ENCODE measurements at places on chromosomes 7 and 10.
A peak's percentile ranks its signal among the peaks of the same experiment; 100 is the strongest.

DNA sequence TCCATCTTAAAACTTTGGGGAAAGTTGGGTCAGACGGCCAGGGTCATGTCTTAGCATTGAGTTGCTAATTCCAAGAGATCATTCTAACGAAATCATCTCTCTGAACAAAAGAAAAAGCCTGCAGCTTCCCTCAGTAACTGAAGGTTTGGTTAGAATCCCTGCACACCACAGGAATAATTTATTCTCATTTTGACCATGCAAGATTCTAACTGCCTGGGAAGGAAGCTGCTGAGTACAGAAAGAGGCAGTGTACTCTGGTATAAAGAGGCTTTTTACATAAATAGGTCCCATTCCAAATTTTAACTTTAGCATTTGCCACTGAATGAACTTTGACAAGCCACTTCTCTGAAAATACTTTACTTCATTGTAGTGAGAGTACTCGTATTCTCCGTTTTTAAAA, 76.9 kb upstream of the RSBN1L start:
- DNase-seq = no peak

DNA sequence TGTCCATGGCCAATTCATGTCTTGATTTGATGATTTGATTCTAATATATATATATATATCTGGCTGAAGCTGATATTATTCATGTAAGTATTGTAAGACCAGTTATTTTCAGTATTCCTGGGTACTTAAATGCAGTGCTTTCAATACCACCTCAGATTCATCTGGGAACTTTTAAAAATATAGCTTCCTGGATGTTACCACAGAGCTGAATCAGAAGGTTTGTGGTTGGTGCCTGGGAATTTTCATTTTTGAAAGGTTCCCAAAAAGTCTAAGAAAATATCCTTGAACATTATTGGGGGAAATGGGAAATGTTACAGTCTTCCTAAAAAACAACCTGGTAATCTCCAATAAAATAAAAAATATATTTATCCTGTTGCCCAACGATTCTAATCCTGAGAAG, 10.7 kb upstream of the PPP3CB start:
- no peak for DNase-seq

- peak; percentile 46 for DNase-seq
Observed at GRCh38 chr7:7765422-7765821, 47.0 kb upstream of the RPA3 start.

DNA sequence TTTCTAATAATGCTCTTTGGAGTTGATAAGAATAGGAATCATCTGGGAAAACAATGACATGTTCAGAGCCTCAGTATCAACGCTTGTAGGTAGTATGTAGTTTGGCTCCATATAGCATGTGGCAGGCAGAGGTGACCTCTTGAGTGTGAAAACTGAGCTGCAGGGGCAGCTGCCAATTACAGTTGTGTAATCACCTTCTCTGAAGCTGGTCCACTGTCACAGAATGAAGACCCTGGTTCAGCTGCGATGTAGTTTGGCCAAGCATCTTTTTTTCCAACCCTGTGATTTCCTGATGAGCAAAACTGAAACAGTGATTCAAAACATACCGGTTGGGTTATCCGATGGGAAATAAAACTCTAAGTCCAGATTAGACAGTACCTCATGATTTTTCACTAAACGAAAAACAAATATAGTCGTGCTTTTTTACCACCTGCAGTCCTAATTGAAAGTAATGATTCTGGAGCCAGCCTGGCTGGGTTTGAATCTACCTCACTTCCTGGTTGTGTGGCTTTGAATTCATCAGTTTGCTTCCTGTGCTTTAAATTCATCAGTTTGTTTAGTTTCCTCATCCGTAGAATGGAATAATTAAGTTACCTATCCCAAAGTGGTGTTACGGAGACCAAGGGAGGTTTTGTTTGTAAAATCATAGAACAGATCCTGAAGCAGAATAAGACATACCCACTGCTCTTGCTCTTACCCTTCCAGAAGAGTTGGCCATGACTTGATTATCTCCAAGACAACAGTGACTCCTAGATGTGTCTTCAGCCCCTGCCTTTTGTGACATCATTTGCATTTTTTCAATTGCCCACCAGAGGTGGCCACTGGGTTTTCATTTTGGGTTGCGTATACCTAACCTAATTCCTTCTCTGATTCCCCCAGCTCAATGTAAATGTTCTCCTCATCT, 87.4 kb downstream of the CELF2 start:
- DNase-seq = no peak

DNA sequence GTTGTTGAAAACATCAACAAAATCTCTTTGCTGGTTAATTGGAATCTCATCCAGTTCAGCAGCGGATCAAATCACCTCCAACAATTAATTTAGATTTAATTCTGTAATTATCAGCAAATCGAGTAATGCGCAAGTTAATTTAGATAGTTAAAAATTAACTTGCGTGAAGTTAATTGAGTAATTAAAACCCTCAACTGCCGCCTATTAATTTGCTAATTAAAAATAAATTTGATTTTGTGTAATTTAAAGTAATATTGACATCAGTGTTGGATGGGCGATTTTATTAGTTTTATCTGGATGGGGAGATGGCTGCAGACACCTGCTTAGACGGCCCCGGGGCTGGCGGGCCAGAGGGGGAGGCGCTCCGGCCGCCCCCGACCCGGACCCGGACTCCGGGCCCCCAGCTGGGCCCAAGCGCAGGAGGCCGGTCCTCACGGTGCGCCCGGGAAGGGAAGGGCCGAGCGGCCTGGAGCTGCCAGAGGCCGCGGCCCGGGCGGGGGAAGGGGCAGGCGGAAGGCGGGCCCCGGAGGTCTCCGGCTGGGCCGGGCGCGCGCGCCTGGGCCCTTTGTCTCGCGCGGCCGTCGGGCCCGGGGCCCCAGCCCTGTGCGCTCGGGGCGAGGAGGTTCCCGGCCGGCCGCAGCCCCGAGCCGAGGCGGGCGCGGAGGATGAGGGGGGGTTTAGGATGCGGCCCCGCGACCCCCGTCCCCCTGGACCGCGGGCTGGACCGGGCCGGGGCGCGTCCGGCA, 3.3 kb upstream of the UNCX start:
- no peak for DNase-seq

GRCh38 chr10:75034131-75034512, 77.3 kb upstream of the SAMD8 start:
- DNase-seq = no peak

- no peak for DNase-seq
Observed at GRCh38 chr10:107728807-107729206, 564.3 kb upstream of the SORCS1 start.

DNA sequence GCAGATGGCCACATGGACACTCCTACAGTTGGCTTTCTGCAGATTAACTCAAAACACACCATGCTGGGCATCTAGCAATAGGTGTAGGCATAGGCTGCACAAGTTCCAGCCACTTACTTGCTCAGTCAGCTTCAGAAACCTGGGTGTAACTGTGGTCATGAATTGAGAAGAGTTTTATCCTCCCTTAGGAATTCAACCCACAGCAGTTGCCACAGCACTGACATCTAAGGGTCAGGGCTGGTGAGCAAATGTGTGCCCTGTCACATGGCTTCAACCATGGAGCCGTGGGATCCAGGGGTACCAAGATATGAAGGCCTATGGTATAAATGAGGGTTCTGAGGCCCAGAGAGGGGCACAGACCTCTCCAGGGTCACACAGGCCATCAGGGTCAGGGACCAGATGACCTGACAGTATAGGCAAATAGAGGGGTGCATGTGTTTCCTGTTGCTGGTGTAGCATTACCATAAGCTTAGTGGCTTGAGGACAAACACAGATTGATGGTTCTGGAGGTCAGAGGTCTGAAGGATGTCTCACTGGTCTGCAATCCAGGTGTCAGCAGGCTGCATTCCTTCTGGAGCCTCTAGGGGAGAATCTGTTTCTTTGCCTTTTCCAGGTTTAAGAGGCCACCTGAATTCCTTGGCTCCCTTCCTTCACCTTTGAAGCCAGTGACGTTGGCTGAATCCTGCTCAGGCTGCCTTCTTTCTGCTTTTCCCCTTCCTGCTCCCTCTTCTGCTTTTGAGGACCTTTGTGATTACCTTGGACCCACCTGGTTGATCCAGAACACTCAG, 24.1 kb downstream of the MINDY4 start:
- DNase-seq = no peak

DNA sequence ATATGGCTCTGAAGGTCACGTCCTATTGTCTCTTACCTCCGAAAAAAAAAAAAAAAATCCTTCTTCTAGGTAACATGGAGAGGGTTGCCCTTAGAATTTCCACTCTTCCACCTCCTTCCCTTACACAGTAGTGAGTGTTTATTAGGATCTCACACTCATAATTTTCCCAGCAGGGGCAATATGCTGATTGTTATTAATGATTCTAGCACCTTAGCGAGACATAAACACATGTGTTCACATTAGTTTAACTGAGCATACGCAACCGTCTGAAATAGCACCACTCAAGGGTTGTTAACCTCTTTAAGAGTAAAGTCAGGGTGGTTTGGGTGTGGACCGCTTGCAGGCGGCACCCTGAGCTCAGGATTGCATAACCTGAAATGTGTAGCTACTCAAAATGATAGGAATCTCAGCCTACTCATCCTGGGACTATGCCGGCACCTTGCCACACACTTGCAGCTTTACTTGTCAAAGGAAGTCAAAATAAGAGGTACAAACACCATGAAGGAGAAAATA, 52.2 kb downstream of the CPEB3 start:
- no peak for DNase-seq

DNA sequence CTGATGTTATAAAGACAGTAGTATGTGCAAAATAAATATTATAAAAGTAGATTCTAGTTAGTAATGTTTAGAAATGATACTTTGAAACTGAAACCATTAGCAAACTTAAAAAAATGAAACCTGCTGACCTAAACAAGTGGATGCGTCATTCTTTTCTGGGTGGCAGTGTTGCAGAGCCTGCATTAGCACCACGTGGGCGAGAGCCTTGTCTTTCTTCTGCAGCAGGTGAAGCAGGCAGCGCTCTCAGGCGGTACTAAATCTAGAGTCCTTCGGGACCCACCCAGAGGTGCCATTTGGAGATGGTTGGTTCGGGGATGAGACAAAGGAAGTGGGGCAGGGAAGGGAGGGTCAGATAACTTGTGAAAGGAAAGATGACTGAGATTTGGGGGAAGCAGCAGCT, 759.1 kb upstream of the IGFBP3 start:
- peak; percentile 20 for DNase-seq

DNA sequence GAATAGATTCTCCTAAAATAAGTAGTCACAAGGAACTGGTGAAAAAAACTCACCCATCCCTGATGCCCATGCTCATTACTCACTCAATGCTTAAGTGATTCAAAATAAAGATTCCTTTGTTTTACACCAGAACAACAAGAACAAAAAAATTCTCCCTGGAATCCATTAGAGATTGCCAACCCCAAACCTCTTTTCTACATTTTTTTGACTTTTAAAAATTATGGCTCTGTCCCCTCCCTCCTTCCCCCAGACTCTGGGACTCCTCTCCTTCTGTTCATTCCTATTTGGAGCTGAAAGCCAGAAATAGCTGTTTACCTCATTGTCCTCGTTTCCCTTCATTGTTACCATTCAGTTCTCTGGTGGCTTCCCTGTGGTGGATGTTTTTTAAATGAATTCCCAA, 63.2 kb upstream of the FHIP2A start:
- no peak for DNase-seq

DNA sequence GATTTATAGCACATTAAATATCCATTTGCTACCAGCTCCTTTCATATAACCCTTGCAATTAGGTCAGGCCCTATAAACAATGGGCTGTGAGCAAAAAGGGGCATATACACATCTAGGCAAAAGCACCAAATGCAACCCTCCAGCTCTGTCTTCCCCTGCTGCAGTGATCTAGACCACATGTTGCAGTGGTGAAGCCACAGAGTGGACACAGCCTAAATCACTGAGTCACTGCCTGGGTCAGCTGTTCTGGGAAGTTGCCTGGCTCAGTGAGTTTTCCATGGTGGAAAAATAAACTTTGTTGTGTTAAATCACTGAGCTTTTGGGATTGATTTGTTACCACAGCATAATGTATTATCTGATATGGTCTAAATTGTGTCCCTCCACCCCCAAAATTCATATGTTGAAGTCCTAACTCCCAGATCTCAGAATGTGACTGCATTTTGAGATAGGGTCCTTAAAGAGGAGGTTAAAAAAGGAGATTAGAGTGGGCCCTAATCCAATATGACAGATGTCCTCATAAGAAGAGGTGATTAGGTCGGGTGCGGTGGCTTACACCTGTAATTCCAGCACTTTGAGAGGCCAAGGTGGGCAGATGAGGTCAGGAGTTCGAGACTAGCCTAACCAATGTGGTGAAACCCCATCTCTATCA, 70.4 kb downstream of the ZFAND4 start:
- DNase-seq = no peak

GRCh38 chr10:88062385-88062784, 199.0 kb downstream of the PTEN start:
- peak; percentile 45 for DNase-seq

- DNase-seq = peak; percentile 66
Observed at GRCh38 chr7:42876182-42877068, 35.4 kb downstream of the C7orf25 start.
